Uterus (tissue), 4 donors: ENCODE measurements at places on chromosomes 11 and 22. TPM values are rescaled to one million over a fixed set of nuclear protein-coding genes. Genes with fewer than 3 reads are reported as not detected.

PPP6R3 gene
- total RNA-seq = 137 TPM

PTPN5 gene
- total RNA-seq = under 0.01 TPM

PGA5 gene
- not detected for total RNA-seq

- no peaks in the 10 kb centered on the region for H3K27me3 ChIP-seq
- no peak overlapping the region for H3K27ac ChIP-seq
- H3K4me3 ChIP-seq = no peak overlapping the region
- no peaks in the 10 kb centered on the region for H3K4me1 ChIP-seq
- no peak for DNase-seq
- no peaks in the 10 kb centered on the region for H3K36me3 ChIP-seq
Measured at GRCh38 chr11:118427707-118428106, 8.6 kb upstream of the KMT2A start.

MMP10 gene
- total RNA-seq = not detected

DNA sequence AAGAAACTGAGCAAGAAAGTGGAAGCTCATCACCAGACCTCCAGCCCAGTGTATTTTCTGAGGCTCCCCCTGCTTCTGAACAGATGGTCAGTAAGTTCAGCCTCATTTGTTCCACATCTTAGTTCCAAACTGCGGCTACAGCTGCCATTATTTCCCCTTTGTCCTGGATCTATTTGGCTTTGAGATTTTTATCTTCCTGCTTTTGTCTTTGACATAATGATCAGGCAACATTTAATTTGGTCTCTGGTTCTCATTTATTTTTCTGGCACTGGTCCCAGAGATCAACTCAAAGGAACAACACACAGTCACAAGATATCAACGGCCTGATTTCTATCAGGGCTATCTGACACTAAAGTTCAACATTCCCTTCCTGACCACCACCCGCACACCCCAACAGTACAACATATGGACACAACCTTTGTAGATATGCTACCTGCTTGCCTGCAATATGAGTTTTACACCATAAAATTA, 137.5 kb downstream of the FAM76B start:
- no peak overlapping the region for H3K4me3 ChIP-seq
- H3K36me3 ChIP-seq = no peaks in the 10 kb centered on the region
- no peak overlapping the region for H3K27ac ChIP-seq

- H3K27me3 ChIP-seq = no peaks in the 10 kb centered on the region
- no peaks in the 10 kb centered on the region for H3K4me1 ChIP-seq
- no peak overlapping the region for H3K27ac ChIP-seq
- no peak for DNase-seq
- H3K36me3 ChIP-seq = no peaks in the 10 kb centered on the region
Measured at GRCh38 chr11:91257667-91258066, 967.0 kb upstream of the FAT3 start.

DNA sequence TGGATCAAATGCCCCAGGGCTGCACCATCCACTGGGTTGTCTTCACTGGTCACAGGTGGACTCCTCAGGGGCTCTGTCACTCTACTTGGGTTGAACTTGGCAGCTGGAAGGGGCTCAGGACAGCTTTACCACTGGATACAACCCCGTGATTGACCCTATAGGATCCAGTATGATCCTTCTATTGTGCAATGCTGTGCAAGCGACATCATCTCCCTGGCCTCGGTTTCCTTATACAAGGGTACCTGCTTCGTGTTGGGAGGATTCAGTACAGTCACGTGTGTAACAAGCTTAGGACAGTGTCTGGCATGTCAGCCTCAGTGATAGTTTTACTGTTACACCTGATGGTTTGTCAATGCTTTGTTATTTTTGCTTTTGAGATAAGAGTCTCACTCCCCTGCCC, 20.5 kb upstream of the MIEF1 start:
- H3K4me3 ChIP-seq = no peak overlapping the region
- H3K4me1 ChIP-seq = no peaks in the 10 kb centered on the region
- H3K27ac ChIP-seq = no peak overlapping the region
- H3K36me3 ChIP-seq = no peaks in the 10 kb centered on the region
- no peak for DNase-seq

SHANK2 gene
- 1.1 TPM for total RNA-seq

- H3K27ac ChIP-seq = no peak overlapping the region
- DNase-seq = no peak
Measured at GRCh38 chr11:47611348-47611794, 17.2 kb upstream of the C1QTNF4 start.

ALX4 gene
- total RNA-seq = 0.26 TPM

MGAT3 gene
- total RNA-seq = 9.5 TPM

SCN3B gene
- total RNA-seq = 2.8 TPM

MYBPC3 gene
- 0.14 TPM for total RNA-seq

GRCh38 chr11:2674658-2675131, 25.1 kb downstream of the KCNQ1OT1 start:
- H3K4me1 ChIP-seq = peaks cover 6% of the 10 kb centered on the region
- DNase-seq = peak; percentile 20
- H3K4me3 ChIP-seq = no peak overlapping the region
- H3K27ac ChIP-seq = peak overlapping the region; percentile 35
- no peaks in the 10 kb centered on the region for H3K36me3 ChIP-seq
- H3K27me3 ChIP-seq = no peaks in the 10 kb centered on the region

LRRC4C gene
- 1.5 TPM for total RNA-seq

DNA sequence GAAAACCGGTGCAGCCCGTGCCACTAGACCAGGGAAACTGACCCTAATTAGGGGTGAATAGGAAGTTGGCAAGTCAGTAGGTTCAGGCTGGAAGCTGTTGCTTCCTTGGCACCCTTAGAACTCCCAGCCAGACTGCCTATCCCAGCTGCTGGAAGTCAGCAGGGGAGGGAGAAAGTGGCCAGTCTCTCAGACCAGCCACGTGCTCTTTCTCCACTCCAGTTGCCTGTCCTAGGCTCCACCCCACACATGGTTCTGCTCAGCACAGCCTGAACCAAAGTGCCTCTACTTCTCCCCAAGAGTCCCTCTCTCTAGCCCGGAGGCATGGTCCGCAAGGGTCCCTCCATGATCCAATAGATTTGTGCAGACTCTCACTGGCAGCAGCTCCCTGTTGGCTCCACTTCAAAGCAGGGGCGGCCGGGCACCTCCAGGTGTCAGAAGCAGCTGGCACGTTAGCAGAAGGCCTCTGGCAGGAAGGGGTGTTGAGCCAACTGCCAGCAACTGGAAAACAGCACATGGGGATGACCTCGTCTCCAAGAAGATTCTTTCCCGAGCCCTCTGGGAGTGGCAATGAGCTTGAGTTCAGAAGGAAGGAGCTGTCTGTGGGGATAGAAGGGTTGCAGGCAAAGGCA, 27.7 kb downstream of the ARFGAP2 start:
- H3K36me3 ChIP-seq = no peaks in the 10 kb centered on the region
- no peak for DNase-seq
- H3K27ac ChIP-seq = no peak overlapping the region

OR10D3 gene
- not detected for total RNA-seq

FGF3 gene
- not detected for total RNA-seq

DNA sequence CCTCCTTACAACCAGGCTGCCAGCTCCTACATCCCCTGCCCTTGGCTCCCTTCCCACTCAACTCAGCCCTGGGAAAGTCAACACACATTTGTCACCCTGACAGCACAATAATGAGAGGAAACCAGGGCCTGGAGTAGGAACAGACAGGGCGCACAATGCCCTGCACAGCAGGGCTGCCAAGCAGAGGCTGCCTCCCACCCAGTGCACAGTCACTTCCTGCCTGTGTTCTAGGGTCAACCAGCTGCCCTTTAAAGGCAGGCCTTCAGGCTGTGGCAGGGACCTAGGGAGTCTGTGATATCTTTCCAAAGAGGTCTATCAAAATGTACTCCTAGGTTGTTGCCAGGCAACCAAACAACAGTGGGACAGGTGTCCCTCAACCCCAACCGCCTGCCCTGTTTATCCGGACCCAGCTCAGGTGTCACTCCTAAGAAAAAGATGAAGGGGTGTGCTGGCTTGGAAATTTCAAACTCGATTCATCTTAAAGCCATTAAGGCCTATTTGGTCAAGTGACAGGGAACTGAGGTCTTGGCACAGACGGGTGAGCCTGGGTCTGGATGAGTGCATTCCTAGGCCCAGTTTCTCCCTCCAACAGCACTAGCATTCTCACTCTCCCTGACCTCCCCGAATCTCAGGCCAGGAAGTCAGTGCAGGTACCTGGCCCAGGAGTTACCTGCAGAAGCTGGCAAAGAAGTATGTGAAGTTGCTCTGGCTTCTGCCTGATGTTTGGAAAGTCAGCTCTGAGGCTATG, 110.3 kb upstream of the PITPNB start:
- H3K27ac ChIP-seq = peak overlapping the region; percentile 61
- H3K4me3 ChIP-seq = no peak overlapping the region
- DNase-seq = no peak
- H3K36me3 ChIP-seq = no peaks in the 10 kb centered on the region
- H3K4me1 ChIP-seq = no peaks in the 10 kb centered on the region

TBX10 gene
- not detected for total RNA-seq

GRCh38 chr11:131672191-131672590, 301.8 kb downstream of the NTM start:
- no peak for DNase-seq
- H3K36me3 ChIP-seq = no peaks in the 10 kb centered on the region
- no peak overlapping the region for H3K27ac ChIP-seq
- H3K4me3 ChIP-seq = no peak overlapping the region
- H3K27me3 ChIP-seq = no peaks in the 10 kb centered on the region

- no peaks in the 10 kb centered on the region for H3K27me3 ChIP-seq
- H3K4me3 ChIP-seq = no peak overlapping the region
- no peak for DNase-seq
- H3K27ac ChIP-seq = peak overlapping the region; percentile 70
Measured at GRCh38 chr22:36285017-36285416, 32.1 kb downstream of the APOL1 start.

DNA sequence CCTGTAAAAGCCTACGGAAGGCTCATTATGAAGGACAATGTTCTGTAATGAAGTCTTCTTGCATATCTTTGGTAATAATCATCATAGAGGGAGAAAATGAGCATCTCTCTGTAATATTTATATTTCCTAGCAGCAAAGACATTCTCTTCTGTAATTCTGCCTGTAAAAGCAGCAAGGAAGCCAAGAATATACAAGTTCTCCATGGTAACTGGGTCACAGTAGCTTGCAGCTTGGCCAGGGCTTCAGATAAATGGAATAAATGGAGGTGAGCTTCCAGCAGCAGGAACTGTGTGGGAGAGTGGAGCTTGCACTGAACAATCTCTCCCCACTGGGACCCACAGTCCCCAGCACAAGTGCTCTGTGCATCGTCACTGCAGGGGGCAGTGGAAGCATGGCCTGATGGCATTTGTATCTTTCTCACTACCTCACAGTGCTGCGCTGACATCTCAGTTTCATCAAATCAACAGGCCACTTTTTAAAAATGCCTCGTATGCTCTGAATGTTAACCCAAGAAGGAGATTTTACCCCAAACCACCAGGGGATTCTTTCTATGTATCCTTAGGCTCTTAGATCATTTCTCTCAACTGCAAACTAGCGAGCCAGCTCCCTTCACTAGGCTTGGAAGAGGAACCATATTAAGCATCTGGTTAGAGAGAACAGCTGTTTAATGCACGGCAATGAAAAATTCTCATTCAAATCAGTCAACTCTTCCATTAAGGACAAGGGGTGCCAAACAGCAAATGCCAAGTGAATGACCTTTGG, 1059.7 kb downstream of the OPCML start:
- no peaks in the 10 kb centered on the region for H3K36me3 ChIP-seq
- no peaks in the 10 kb centered on the region for H3K27me3 ChIP-seq
- no peak for DNase-seq
- H3K27ac ChIP-seq = no peak overlapping the region
- no peaks in the 10 kb centered on the region for H3K4me1 ChIP-seq
- H3K4me3 ChIP-seq = no peak overlapping the region

- H3K27me3 ChIP-seq = no peaks in the 10 kb centered on the region
- no peak for DNase-seq
- no peaks in the 10 kb centered on the region for H3K4me1 ChIP-seq
- no peaks in the 10 kb centered on the region for H3K36me3 ChIP-seq
- H3K4me3 ChIP-seq = no peak overlapping the region
Measured at GRCh38 chr11:72805216-72805615, 9.0 kb upstream of the ATG16L2 start.

GRCh38 chr11:94017446-94017845, 3.7 kb upstream of the HEPHL1 start:
- no peak overlapping the region for H3K27ac ChIP-seq
- H3K36me3 ChIP-seq = no peaks in the 10 kb centered on the region
- no peaks in the 10 kb centered on the region for H3K27me3 ChIP-seq
- no peaks in the 10 kb centered on the region for H3K4me1 ChIP-seq
- no peak overlapping the region for H3K4me3 ChIP-seq

OR8H1 gene
- total RNA-seq = not detected

GRCh38 chr11:96301818-96302217, 41.2 kb downstream of the MAML2 start:
- H3K4me3 ChIP-seq = no peak overlapping the region
- H3K4me1 ChIP-seq = peaks cover 12% of the 10 kb centered on the region
- H3K27me3 ChIP-seq = no peaks in the 10 kb centered on the region

GRCh38 chr11:28659716-28660348, 551.6 kb downstream of the METTL15 start:
- no peaks in the 10 kb centered on the region for H3K36me3 ChIP-seq
- no peaks in the 10 kb centered on the region for H3K4me1 ChIP-seq
- no peak for DNase-seq
- no peak overlapping the region for H3K4me3 ChIP-seq
- H3K27ac ChIP-seq = no peak overlapping the region

GRCh38 chr11:90635151-90635550, 412.3 kb upstream of the CHORDC1 start:
- no peaks in the 10 kb centered on the region for H3K36me3 ChIP-seq
- no peak for DNase-seq
- no peaks in the 10 kb centered on the region for H3K4me1 ChIP-seq
- no peak overlapping the region for H3K4me3 ChIP-seq
- H3K27ac ChIP-seq = no peak overlapping the region
